ENCODE measurements at places on chromosomes 3 and 15.

- DNase-seq: no peak
These were observed 59.9 kb downstream of the FAM43A start for GRCh38 chr3:194745422-194746184.

- no peak for DNase-seq
These were observed 22.3 kb upstream of the CNOT10 start for GRCh38 chr3:32662647-32663046.

- no peak for DNase-seq
These were observed 450.9 kb downstream of the MAGI1 start for GRCh38 chr3:65587650-65588439.

- no peak for DNase-seq
These were observed 613.4 kb upstream of the CFAP20DC start for GRCh38 chr3:59663076-59663850.

DNA sequence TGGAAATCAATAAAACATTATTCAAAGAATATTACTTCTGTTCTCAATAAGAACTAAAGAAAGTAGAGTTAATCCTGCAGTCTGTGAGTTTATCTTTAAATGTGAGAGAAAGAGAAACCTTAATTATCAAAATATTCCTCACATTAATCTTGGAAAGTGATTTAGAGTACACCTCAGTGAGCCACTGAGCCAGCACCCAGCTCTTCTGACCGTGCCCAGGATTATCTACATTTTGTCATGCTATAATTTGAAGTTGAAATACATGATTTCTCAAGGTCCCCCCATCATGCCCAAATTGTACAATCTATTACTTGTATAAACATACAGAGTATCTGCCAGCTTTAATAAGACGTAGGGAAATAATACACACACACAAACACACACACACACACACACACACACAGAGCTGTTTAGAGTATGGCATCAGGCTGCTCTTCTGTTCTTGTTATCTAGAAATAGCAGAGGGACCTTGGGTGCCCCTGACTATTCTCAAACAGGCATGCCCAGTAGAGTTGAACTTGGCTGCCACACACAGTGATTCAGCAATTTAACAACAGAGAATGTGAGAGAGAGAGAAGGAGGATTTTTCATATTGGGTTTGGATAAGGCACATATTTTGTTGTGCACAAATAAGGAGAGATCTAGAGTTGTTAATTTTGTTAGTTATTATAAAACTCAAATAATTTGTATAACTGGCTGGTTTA, 74.4 kb downstream of the P2RY1 start:
- DNase-seq: no peak
